ENCODE measurements at places on chromosomes 5 and 9.

- no peak for DNase-seq
Measured at GRCh38 chr9:129677456-129677855, 12.0 kb downstream of the PRRX2 start.

DNA sequence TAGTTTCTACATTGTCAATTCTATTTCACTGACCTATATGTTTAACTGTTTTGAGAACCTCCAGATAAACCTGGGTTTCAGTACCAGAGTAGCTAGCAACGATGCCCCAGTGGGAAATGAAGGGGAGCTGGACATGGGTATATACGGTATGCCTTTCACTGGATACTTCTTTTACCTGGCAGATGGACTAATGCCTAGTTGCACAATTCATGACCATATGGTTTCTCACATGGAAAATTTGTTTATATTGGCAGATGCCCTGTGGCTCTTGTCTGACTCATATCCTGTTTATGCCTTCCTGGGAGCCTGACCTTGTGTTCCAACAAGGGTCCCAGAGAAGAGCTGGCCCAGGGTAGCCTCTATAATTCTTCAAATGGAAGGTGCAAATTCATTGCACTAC lies 144.1 kb downstream of the MAT2B start:
- DNase-seq = no peak

GRCh38 chr5:111242606-111243005 lies 18.4 kb downstream of the CAMK4 start:
- DNase-seq = no peak

GRCh38 chr9:68640421-68641089 lies 64.5 kb upstream of the PIP5K1B start:
- DNase-seq = no peak

- no peak for DNase-seq
Measured at GRCh38 chr5:151550146-151550545, 41.0 kb downstream of the FAT2 start.

DNA sequence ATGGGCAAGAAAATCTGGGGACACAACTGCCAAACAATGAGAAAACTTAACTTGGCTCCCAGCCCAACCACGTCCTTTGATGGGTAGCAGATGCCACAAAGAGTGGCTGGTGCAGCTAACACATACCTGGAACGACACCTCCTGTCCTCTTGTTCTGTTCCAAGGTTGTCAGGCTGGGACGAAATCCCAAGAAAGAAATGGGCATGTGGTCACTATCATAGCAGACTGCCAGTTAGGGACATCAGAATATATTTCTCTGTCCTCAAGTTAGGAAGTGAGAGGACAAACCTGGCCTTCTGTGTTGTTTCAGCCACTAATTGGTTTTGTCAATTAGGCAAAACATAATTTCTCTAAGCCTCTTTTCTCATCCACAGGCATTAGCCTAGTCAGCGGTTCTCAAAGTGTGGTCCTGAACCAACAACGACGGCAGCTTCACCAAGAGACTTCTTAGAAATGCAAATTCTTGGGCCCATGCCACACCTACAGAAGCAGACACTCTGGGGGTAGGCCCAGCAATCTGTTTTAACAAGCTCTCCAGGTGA lies 63.4 kb downstream of the RAPGEF1 start:
- no peak for DNase-seq

DNA sequence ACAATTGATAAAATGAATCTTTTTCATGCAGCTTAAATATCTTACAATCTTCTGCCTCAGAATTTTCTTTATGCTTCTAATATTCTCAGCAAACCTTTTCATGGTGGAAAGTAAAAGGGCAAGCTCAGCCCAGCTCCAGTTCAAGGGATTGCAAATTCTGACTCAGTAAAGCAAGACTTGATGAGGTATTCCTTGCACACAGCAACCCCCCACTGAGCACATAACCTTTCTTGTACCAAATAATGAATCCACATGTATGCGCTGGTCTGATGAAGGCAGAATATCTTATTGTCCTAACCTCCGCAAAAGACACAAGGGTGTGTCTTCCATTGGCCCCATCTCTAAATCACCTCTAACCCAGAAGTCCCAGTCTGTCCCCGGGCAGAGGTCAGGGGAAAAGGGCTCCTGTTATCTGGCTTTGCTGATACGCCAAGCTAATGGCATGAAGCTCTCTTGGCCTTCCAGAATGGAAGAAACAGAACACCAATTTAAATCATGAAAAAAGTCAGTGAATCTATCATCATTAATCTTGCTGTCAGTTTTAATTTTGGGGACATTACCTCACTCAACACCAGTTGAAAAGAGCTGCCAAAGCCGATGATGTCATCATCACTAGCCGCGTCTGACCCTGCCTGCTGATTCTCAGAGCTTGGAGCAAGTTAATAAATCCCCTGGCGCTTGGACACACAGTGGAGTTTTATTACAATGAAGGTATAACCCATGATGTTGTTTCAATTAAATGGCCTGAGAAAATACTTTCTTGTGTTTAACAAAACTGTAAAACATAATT lies 592.5 kb upstream of the CLINT1 start:
- no peak for DNase-seq

DNA sequence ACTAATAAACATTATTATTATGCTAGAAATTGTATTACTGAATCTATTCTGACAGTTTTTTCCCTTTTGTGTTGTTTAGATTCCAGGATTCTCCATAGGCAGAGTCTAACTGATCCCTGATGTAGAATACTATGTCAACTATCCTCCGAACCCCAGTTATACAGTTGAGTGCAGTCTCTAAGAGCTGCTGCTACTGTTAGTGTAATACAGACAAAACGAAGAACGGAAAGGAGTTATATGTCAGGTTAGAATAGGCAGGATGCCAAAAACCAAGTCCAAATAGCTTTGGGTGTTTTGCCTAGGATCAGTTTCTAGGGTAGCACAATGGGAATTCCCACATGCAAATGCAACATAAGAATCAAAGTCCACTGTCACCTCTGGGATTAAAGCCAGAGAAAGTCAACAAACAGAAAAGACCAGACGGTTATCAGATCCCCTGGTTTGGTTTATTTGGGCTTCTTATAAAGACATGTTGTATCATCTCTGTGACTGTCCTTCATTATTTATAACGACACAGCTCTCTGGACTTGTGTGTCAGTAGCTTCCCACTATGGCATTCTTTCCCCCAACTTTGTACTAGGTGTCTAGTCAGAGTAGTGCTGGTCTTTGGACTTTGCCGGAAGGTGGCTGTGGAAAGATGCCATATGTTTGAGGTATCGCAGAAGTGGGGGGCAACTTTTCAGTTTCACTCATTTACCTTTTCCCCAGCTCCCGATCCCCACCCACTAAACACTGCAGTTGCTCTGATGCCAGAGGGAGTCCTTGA lies 14.9 kb upstream of the TMEM38B start:
- DNase-seq = no peak

DNA sequence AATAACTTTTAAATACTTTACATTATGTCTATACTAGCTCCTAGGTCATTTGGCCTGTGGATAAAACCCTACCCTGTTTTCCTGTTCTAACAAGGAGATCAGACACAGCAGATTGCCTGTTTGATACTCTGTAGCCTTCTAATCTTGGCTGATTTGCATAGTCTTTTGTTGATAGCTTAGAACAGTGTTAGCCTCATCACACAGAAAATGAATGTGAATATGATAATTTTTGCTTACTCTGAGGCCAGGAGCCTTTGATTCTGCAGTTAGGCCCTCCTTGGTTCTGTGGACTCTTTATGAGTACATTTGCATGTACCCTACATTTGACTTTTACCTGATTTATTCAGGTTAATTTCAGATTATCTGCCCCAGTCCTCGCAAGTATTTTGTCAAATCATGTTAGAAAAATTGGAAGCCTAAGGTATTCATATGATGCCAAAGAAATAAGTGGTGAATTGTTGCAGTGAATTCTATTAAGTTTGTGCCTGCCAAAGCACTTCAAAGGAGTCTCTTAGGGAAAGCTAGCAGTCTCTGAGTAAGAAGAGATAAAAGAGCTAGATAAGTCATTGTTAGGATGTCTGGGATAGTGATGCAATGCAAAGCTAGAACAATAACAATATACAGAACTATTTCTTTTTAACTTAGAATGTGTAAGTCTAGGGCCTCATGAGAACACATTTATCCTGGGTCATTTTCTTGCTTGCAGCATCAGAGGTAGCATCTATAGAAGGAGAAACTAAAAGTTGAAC lies 56.4 kb downstream of the SCAMP1 start:
- no peak for DNase-seq

DNA sequence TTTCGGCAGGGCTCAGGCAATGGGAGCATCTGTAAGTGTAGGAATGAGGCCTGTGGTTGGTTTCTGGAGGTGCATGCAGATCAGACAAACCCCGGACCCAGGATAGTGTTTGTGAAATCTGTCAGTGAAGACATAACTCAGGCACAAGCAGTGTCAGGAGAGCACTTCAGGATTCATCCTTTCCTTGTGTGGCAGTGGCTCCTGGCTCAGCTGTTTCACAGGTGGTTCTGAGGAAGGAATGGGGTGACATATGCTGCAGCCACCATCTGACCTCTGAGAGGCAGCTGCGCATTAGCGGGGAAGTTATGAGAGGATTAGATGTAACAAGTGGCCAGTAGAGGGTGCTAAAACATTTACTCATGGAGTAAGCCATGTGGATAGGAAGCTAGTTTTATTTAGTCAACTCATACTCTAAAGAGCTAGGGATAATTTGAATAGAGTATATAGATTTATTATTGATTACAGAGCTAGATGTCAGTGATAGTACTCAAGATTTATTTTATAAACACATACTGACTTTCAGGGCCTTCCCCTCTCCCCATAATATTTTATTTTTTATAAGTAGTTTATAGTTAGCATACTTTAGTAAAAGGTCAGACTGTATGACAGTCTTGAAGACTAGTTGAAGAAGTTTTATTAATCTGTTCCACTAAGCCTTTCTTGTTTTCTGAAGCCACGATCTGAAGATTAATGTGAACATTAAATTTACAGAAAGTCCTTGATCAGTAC lies 28.4 kb downstream of the NNT start:
- no peak for DNase-seq

DNA sequence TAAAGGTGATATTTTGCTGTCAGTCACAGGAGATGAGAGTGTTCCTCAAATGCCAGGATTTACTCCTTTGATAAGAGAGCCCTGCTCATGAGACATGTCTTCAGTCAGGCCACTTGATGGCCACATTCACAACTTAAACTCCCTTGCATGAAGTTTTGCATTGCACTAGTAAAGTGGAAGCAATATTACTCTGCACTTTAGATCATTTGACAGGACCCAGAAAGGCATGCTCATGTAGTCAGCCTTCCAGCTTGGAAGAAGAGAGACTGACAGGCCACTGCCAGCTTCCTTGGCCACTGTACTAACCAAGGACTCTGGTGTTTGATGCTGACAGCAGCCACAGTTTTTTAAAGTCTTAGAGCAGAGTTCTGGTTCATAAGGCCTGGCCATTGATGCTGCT lies 42.6 kb downstream of the NPR3 start:
- DNase-seq = no peak

GRCh38 chr9:99269416-99269815 lies 47.3 kb downstream of the SEC61B start:
- no peak for DNase-seq

- no peak for DNase-seq
Measured at GRCh38 chr5:110329955-110330525, 396.4 kb downstream of the TMEM232 start.

GRCh38 chr5:161311146-161311708 lies 235.3 kb downstream of the GABRB2 start:
- DNase-seq = no peak

DNA sequence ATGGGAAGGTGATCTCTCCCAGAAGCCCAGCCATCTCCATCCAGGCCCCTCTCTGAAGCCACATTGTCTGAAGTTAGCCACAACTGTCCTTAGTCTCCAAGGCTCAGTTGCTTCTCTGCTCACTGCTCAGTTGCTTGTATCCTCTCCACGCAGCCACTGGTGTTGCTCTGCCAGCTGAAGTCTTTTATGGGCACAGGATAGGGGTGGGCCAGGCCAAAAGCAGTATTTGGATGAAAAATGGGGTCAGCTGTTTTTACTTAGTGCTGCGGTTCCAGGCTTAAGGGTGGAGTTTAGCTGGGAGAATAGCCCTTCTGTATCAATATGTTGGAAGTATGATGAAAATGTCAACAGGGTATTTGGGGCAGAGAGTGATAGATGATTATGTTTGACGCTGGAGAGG lies 168.8 kb upstream of the PPP1R2B start:
- DNase-seq = no peak

DNA sequence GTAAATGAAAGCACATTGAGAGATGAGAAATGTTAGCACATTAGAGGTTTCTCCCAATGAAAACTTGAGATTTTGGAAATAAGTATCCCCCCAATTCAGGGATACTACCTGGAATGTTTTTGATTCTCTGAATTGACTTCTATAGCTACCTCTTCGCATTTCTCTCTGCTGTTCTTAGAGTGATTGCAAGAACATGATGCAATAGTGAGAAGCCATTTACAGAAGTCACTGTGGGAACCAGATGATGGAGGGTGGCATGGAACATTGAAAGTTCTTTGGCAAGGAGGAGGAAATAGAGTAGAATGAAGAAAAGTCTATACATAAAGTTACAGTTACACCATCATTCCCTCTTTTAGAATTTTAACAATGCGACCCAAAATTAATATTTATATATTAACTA lies 9.2 kb downstream of the NPR3 start:
- DNase-seq = no peak

DNA sequence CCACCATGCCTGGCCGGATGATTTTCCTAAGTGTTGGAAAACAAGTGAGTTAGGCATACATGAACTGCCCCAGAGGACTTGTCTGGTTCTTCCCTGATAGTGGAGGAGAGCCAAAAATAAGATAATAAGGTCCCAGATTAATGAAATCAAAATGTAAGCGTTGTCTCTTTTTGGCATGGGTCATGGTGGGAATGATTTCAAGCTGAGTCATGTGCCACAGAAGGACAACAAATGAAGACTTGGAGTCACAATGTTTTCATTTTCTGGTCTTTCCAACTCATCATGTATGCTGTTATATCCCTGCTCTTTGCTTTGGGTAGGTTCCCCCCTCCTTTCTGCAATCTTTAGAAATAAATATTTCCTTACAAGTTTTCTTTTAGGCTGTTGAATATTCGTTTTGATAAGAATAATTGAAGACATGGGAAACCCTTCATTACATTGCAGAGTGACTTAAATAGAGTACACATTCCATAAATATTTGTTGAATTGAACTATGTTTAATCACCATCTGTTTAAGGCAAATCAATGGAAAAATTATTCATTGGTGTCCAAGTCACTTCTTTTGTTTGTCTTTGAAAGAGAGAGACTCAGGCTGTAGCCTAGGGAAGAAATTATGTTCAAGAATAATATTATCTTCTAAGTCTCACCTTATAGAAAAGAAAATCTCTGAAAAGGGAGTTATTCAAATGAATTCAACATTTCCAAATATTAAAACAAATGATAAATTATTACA lies 196.3 kb downstream of the CSNK1G3 start:
- DNase-seq = no peak

- DNase-seq = no peak
Measured at GRCh38 chr9:129875181-129875611, 39.9 kb downstream of the USP20 start.

GRCh38 chr9:137409515-137409914 lies 13.4 kb downstream of the EXD3 start:
- DNase-seq = no peak

GRCh38 chr9:92965061-92965758 lies 17.9 kb downstream of the FGD3 start:
- DNase-seq = no peak

GRCh38 chr9:73079326-73079725 lies 72.3 kb upstream of the ANXA1 start:
- DNase-seq = no peak
